ENCODE measurements at places on chromosomes 13 and 19.

DNA sequence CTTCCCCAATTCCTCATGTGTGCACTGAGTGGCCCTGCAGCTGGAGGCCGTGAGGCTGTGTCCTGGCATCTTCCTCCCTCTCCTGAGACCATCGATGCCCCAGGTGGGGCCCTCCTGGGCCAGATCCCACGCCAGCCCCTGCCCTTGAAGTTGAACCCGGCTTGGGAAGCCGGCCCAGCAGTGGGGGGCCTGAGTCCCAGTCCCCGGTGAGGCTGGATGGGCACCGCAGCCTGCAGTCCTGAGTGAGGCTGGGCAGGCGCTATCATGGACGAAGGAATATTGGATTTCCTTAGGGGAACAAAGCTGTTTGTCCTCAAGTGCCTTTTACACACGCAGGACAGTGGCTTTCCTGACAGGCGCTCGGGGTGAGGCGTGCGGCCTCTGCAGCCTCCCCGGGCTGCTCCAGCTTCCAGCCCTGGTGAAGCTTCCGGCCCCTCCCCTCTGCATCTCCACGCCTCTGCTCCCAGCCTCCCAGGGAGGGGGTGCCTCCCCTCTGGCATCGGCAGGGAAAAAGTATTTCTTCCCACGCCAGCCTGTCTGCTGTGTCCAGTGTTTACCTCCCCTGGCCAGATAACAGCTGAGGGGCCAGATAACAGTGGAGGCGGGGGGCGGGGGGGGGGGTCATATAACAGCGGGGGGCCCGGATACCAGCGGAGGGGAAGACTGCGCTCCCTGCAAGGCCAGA lies 159.5 kb downstream of the KDM4B start:
- no peak for DNase-seq

DNA sequence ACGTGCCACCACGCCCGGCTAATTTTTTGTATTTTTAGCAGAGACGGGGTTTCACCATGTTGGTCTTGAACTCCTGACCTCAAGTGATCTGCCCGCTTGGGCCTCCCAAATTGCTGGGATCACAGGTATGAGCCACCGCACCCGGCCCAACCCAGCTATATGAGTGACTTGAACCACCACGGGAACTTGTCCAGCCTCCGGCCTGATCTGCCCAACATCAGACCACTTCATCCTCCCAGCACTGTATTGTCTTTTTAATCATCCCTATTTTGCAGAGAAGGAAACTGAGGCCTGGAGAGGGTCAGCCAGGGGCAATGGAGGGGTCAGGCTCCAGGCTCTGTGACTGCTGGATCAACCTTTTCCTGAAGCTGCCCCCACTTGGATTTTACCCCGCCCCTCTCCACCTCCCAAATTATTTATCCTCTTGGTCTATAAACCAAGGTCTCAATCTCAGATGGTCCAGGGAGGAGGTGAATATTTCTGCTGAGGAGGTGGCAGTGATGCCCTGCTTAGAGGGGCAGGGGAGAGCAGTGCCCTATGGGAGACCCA lies 893 bp upstream of the PLIN3 start:
- DNase-seq: no peak

DNA sequence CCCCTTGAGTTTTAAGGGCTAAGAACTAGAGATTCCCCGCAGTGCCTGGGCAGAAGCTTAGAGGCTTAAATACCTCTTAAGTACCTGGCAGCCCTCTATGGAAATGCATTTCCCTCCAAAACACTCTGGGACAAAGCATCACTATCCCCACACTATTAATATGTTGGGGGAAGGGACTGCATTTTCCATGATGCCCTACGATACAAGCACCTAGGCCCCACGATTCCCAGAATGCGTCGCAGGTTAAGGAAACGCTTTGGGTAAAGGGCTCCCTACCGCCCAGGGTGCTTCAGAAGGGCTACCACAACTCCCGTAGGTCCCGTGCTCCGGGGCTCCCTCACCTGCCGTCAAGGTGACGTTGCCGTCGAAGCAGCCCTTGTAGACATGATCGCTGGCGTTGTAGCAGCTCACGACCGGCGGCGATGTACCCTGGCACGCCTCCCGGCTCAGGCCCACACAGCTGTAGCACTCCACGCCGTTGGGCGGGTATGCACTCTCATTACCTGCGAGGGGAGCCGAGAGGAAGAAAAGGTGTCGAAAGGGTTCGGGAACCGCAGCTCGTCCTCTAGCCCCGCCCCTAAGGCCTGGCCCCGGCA lies 2.5 kb downstream of the LYPD3 start:
- no peak for DNase-seq

DNA sequence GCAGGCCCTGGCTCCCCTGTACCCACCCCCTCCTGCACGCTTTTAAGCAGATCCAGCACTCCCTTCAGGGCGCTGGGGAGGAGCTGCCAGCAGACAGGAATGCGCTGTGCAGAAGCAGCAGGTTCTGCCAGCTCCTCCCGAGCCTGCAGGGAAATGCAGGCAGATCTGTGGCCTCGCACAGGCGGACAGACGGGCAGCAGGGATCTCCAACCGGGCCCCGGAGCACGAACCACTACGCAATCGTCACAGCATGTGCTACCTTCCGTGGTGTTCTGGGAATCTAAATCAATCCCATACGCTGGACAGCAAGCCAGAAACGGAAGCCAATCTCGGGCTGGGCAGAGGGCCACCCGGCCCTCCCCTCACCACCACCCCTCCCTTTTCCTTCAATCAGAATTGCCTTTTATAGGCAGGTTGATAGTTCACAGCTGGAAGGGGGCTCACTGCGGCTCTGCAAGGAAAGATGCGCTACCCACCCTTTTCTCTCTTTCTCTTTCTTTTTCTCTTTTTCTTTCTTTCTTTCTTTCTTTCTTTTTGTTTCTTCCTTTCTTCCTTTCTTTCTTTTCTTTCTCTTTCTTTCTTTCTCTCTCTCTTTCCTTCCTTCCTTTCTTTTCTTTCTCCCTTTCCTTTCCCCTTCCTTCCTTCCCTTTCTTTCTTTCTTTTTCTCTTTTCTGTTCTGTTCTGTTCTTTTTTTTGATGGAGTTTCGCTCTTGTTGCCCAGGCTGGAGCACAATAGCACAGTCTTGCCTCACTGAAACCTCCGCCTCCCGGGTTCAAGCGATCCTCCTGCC lies 99.9 kb downstream of the GNG7 start:
- DNase-seq: no peak

DNA sequence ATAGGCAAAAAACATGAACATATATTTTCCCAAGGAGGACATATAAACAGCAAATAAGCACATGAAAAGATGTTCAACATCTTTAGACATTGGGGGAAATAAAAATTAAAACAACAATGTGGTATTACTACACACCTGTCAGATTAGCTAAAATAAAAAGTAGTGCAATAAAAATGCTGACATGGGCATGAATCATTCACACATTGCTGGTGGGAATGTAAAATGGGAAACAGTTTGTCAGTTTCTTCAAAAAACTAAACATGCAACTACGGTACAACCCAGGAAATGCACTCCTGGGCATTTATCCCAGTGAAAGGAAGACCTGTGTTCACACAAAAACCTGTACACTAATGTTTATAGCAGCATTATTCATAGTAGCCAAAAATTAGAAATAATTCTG lies 5.3 kb upstream of the SUCLA2 start:
- DNase-seq: peak; percentile 69

DNA sequence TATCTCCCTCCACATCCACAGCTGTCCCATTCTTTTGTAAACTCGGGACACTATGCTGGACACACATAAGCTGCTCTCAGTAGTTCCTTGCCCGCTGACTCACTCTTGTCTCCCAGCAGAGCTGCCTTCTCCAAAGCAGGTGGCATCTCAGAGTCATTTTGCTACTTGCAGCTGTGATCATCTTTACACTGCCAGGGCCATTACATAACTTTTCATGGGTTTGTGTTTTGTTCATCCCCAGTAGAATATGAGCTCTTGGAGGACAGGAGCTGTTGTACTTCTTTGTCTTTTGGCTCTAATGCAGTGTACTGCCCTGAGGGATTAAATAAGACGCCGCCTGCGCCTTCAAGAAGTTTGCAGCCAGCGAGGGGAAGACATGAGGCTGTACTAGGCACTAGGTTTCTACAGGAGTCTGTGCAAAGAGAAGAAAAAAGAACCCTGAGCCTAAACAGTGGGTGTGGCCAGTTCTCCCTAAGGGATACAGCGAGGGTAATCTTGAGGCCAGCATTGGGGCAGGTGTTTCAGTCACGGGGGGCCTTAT lies 40.8 kb upstream of the GPR183 start:
- peak; percentile 85 for DNase-seq

GRCh38 chr19:37948362-37948761 lies 41.4 kb downstream of the SIPA1L3 start:
- DNase-seq: no peak

DNA sequence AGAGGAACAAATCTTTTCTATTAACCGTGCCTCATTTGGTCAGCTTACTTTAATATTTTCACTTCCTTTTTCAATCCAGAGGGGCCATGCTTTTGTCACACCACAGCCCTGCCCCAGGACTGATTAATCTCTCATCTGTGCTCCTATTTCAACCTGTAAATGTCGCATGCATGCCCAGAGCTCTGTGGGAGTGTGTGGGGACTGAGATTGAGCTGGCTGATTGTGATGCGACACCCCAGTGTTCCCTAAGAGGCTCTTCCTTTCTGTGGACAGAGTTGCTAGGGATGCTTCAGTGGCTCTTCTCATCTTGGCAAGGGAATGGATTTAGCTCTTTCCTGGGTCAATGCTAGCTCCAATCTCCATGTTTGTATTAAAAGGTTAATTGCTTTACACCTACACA lies 249.6 kb downstream of the TDRD3 start:
- DNase-seq: no peak

GRCh38 chr13:25217023-25217885 lies 45.2 kb upstream of the AMER2 start:
- peak; percentile 47 for DNase-seq

DNA sequence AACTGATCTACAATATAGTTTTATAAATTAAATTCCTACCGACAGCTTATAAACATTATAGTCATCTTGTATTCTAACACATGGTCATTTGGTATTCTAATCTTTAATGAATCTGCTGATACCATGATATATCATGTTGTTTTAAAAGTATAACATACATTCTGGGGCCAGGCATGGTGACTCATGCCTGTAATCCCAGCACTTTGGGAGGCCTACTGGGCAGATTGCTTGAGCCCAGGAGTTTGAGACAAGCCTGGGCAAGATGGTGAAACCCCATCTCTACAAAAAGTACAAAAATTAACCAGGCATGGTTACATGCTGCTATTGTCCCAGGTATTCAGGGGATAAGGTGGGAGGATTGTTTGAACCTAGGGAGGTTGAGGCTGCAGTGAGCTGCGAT lies 3.1 kb downstream of the ZNF383 start:
- peak; percentile 2 for DNase-seq
